ENCODE measurements at places on chromosomes 7 and 10.
A peak's percentile ranks its signal among the peaks of the same experiment; 100 is the strongest.

DNA sequence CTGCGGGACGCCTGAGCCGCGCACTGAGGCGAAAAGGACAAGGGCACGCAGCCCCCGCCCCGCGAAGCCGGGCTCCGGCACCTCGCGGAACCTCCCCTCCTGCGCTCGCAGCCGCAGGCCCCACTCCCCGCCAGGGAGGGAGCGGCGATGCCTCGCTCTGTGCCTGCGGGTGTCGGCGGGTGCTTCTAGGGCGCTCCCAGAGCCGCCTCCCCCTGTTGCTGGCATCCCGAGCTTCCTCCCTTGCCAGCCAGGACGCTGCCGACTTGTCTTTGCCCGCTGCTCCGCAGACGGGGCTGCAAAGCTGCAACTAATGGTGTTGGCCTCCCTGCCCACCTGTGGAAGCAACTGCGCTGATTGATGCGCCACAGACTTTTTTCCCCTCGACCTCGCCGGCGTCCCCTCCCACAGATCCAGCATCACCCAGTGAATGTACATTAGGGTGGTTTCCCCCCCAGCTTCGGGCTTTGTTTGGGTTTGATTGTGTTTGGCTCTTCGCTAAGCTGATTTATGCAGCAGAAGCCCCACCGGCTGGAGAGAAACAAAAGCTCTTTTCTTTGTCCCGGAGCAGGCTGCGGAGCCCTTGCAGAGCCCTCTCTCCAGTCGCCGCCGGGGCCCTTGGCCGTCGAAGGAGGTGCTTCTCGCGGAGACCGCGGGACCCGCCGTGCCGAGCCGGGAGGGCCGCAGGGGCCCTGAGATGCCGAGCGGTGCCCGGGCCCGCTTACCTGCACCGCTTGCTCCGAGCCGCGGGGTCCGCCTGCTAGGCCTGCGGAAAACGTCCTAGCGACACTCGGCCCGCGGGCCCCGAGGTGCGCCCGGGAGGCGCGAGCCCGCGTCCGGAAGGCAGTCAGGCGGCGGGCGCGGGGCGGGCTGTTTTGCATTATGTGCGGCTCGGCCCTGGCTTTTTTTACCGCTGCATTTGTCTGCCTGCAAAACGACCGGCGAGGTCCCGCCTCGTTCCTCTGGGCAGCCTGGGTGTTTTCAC is 519 bp downstream of the ITGB8 start:
- DNase-seq: peak; percentile 64

DNA sequence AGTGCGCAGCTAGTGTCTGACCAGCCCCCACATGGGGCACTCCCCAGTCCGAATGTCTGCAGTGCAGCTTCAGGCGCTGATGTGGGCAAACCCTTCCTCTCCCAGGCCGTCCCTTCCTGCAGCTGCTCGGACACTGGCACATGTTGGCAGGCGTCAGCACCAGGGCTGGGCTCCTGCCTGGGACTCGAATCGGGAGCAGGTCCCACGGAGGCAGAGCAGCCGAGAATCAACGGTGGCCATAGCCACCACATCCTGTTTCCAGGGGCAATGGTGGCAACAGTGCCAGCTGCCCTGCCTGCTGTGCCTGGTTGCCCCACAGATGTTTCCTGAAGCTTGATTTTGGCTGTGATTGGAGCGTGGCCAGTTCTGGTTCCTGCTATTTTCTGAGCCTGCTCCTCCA is 65.8 kb downstream of the MGMT start:
- DNase-seq: no peak

- no peak for DNase-seq
These were observed 217.9 kb downstream of the ARHGAP21 start for GRCh38 chr10:24505759-24506158.

DNA sequence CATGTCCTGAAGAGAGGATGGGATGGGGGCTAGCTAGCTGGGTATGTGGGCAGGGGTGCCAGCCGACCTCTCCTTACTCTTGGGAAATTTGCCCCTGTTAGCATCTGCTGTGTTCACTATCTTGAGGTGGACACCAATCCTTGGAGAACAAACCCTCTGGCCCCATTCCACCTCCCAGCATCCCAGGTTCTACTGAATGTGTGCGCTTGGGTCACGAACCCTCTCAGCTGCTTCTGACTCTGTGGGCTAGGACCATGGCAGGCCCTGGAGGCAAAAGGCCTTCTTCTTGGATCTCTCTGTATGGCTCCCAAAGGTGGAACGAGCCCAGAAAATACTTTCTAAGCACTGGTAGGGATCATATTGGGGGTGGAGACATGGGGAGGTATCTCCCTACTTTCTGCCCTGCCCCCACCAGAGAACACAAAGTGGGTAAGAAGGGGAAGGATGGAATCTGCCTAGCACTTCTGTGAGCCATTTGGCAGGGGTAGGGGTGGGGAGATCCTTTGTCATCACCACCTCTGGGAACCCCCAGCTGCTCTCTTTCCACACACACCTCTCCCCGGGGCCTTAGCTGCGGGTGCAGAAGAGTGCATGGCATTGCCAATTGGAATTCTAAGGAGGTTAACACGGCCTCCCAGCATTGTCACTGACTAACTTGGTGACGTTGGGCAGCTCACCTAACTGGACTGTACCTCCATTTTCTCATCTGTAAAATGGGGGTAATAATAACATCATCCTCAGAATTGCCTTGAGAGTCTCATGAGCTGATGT is 7.7 kb downstream of the UNC5B start:
- no peak for DNase-seq

- no peak for DNase-seq
These were observed 43.2 kb downstream of the CFAP46 start for GRCh38 chr10:132899054-132899750.

DNA sequence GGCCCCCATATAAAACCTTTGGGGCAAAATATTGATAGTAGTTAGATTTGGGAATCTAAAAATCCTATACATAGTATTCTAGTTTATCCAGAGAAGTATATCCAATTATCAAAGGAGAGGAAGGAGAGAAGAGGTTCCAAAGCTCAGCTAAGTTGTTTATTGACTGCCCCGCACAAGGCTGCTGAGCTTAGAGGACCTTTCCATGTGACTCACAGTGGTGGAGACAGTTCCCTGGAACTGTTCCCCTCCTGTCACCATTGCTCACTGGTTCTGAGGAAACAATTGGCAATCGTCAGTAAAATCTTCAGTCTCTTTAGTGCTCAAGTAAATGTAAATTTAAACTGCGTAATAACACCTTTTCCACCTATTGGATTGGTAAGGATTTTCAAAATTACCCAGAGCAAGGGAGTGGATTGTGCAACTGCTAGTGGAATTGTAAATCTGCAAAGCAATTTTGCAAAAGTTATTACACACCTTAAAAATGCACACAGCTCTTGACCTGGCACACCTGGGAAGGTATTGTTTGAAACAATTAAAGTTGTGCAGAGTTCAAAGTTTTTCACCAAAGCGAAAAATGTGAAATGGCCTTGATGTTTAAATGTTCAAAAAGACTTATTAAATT is 63.1 kb downstream of the EEPD1 start:
- DNase-seq: peak; percentile 18

DNA sequence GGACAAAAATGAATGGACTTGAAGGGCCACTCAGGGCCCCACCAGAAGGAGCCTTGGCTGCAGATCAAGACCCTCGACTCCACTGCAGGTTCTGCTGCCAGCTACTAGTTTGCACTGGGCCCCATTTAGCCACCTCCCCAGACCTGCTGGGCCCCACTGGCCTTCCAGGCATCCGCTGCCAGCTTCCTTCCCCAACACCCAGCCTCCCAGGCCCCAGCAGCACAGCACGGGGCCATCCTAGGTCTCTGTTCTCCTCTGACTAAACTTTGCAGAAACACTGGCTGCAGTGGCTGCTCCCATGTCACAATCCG is 277.4 kb upstream of the KLF14 start:
- DNase-seq: no peak

DNA sequence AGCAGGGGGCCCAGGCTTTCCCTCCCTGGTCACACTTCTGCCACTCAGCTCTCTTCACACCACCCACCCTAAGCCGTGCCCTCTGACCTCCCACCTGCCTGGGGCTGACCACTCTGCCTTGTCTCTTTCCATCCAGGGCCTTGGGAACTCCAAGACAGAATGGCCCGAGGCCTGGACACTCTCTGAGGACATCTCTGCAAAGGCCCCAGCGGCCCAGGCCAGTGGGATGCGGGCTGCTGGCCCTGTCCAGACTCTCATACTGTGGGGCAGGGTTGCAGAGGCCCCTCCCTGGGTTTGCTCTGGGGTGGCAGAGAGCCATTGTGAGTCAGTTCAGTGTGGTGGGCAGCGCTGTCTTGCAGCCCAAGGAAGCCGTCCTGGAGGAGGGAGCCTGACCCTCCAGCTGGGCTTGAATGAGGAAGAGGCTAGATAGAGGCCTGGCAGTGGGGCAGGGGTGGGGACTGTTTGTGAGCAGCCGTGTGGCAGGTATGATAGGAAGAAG is 39.9 kb upstream of the RABGEF1 start:
- DNase-seq: no peak

DNA sequence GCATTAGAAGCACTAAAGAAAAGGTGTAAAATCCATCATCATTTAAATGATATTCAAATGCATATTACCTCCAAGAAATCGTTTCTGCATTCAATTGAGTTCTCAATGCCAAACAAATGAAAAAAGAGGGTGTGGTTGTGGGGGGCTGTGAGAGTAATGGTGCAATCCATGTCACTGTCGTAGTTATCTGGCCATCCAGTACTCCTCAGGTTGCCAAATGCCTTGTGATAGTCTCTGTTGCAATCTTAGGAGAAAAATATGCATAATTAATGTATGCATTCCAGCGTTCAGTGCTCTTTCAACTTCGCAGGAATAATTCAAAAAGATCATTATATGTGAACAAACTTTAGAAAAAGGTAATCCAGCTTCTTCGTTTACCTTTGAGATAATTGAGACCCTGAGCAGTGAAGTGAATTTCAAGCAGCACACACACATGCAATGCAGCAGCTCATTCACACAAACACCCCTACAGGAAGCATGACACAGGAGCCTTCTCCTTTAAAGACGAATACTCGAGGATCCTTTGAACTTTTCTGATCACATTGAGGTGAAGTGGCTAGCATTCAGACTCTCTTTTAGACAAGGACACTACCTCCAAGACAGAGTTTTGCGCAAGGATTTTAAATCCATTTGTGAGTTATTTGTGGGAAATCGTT is 73.4 kb downstream of the OR13A1 start:
- DNase-seq: no peak

- DNase-seq: no peak
These were observed 250.5 kb upstream of the MEOX2 start for GRCh38 chr7:15936991-15937390.

DNA sequence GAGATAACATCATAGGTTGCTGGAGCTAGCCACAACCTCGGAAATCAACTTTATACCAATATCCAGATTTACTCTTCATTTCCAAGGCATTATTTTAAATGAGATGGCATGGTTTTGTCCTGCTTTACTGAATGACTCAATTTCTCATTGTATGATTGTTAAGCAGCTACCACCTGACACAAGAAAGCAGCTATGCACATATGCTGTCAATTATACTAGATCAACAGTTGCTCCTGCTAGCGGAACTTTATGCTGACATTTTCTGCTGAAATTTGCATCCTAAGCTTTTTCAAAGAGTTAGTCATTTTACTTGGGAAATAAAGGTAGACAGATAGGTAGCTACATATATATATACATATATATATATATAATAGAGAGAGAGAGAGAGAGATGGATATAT is 8.9 kb upstream of the CH25H start:
- DNase-seq: no peak

DNA sequence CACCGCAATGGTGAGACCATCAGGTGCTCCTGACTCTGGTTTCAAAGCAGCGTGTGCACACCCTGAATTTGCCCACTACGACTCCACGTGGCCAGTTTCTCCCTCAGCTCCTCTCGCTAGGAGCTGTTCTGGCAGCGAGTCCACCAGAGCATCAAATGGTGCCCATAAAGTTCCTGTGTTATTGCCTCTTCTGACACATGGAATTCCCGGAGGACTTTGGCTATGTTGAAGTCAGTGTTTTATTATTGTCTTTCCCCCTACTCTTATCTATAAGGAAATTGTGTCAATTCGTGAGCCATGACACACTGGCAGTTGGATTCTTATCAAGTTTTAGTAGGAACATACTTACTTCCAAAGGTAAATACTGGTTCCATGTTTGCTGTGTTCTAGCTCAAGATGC is 53.9 kb upstream of the NPVF start:
- no peak for DNase-seq

GRCh38 chr10:131677671-131678070 is 223.1 kb upstream of the PPP2R2D start:
- DNase-seq: no peak

- no peak for DNase-seq
These were observed 3.2 kb upstream of the CDHR1 start for GRCh38 chr10:84191106-84191505.

DNA sequence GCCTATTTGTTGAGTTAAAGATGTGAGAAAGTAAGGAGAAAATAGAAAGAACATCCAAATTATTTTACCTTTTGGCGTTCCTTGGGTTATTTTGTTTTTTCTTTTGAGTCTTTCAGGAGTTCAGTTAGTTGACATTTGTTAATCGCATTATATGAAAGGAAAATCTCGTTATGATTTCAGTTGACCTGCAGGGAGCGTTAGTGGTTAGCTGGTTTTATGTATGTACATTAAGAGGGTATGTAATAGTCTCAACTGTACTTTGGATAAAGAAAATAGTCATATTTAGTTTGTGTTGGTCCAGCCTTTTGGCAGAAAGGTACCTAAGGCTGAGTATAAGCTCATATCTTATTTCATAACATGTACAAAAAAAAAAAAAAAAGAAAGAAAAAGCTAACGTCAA is 4.0 kb downstream of the BMPER start:
- no peak for DNase-seq

DNA sequence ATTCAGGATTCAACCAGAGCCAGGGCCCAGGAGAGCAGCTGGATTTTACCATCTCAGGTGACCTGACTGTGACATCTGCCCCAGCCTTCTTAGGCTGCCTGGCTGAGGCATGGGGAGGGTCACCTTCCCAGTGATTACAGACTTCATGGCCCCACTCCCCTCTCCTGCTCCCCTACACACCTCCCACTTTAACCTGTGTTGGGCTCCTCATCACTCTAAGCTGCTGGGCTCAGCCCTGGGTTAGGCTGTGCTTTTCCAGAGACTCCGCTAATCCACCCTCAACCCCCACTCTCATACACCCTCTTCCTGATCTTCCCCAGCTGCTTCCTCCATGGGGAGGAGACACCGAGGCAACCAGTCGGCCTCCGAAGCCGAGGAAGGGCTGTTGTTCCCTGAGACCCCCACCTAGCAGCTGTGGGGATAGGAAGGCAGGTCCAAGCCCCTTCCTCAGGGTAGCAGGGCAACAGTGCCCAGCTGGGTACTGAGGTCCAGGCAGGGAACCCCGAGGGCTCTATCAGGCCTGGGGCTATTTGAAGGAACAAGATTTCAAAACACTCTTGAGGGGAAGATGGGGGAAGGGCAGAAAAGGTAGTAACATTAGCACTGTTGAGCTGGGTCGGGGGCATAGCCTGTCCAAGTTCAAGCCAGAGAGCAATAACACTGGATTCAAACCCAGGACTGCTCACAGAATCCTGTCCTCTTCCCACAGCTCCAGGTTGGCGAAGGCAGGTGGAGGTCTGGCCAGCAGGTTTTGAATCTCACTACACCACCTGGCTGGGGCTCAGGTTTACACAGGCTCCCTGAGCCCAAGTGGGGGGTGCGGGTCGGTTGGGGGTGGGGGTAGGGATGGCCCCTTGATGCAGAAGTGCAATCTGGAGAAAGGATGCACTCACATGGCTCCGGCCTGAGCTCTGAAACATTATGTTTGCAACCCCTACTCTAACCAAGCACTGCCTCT is 1.8 kb downstream of the IMPDH1 start:
- no peak for DNase-seq

Measured in inflammatory macrophage treated with lipopolysaccharide for 1 hour (primary cell).